PC-3 (cell line): ENCODE measurements at places on chromosomes 5 and 9. TPM values are rescaled to one million over a fixed set of nuclear protein-coding genes. Genes with fewer than 3 reads are reported as not detected.

Gene EPB41L4B
- 11.2 and 13.8 TPM in 2 replicates for total RNA-seq

Gene SHISAL2B
- 0.62 TPM in 1 of 2 replicates, not detected in the other for total RNA-seq

Gene CACNA1B
- total RNA-seq: not detected in 2 replicates

Gene FAM151B
- total RNA-seq: 1.7 and 2.3 TPM in 2 replicates

Gene MLANA
- total RNA-seq: not detected in 2 replicates

Gene ARHGAP26
- total RNA-seq: 6.2 and 11.7 TPM in 2 replicates

Gene DNAI1
- total RNA-seq: not detected in 2 replicates

Gene CDC20B
- not detected in 2 replicates for total RNA-seq

Gene FGD3
- 5.4 and 6.3 TPM in 2 replicates for total RNA-seq

Gene FBXO38
- total RNA-seq: 42.7 and 52.3 TPM in 2 replicates

Gene PRSS3
- 225 and 240 TPM in 2 replicates for total RNA-seq

Gene CSF2
- 69.9 and 93.6 TPM in 2 replicates for total RNA-seq

Gene PCDHGB6
- 1.1 and 1.8 TPM in 2 replicates for total RNA-seq

Gene SLC25A46
- 31.4 and 42.1 TPM in 2 replicates for total RNA-seq

Gene IRX1
- not detected in 2 replicates for total RNA-seq

Gene TCF7
- 3.9 and 7.0 TPM in 2 replicates for total RNA-seq

Gene OLFM1
- total RNA-seq: 0.44 TPM in 1 of 2 replicates, not detected in the other

Gene PDE6A
- total RNA-seq: not detected in 2 replicates

Gene SLC22A4
- total RNA-seq: 2.2 and 3.4 TPM in 2 replicates

Gene SPINK6
- not detected in 2 replicates for total RNA-seq

Gene KIF24
- 4.7 and 5.0 TPM in 2 replicates for total RNA-seq

Gene SMIM32
- not detected in 2 replicates for total RNA-seq

Gene GRM6
- not detected in 2 replicates for total RNA-seq

Gene ABCA1
- 2.3 and 2.5 TPM in 2 replicates for total RNA-seq

Gene PCDHGC5
- total RNA-seq: 0.40 and 0.46 TPM in 2 replicates

Gene RHOBTB3
- total RNA-seq: 14.2 and 16.3 TPM in 2 replicates

Gene TAF11L5
- not detected in 2 replicates for total RNA-seq

Gene FAM219A
- total RNA-seq: 15.2 and 17.1 TPM in 2 replicates

Gene SLC1A3
- total RNA-seq: 23.2 and 24.7 TPM in 2 replicates

Gene SWI5
- total RNA-seq: 63.1 and 66.8 TPM in 2 replicates

Gene PCDH12
- total RNA-seq: 0.15 TPM in 1 of 2 replicates, not detected in the other

Gene IL5
- total RNA-seq: not detected in 2 replicates

Gene MEF2C
- 4.4 and 8.0 TPM in 2 replicates for total RNA-seq

Gene SPATA31E1
- 0.04 TPM in 1 of 2 replicates, not detected in the other for total RNA-seq

Gene TUT7
- 12.3 and 17.0 TPM in 2 replicates for total RNA-seq

Gene ISOC1
- total RNA-seq: 24.3 and 27.3 TPM in 2 replicates

Gene GLIPR2
- total RNA-seq: 6.7 and 10.1 TPM in 2 replicates

Gene FAM120AOS
- total RNA-seq: 37.6 and 39.8 TPM in 2 replicates

Gene ADRA1B
- total RNA-seq: 0.29 and 0.40 TPM in 2 replicates

Gene RASGRF2
- 0.18 TPM in 1 of 2 replicates, not detected in the other for total RNA-seq
